ENCODE measurements at places on chromosomes 3 and 15.

DNA sequence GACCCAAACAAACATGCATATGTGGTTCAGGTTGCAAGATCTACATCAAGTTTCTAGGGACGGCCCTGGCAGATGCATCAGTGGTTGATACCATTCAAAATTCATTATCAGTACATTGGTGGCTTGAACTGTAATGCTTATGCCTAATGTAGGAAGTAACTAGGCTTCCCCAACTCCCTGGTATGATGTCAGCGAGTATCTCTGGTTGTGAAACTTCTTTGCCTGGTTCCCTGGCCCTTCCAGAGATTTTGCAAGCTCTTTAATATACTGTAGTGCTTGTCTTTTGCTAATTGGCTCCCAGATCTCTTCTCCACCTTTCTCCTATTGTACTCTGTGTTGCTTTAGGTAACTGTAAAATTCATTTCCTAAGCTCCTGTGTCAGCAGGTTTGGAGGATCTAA is 114.8 kb upstream of the RARB start:
- H3K4me3 ChIP-seq, result no peak overlapping the region
- H3K27me3 ChIP-seq, result no peaks in the 10 kb centered on the region
- no peaks in the 10 kb centered on the region for H3K36me3 ChIP-seq
- no peak for DNase-seq
- H3K27ac ChIP-seq, result no peak overlapping the region
- no peaks in the 10 kb centered on the region for H3K4me1 ChIP-seq

DNA sequence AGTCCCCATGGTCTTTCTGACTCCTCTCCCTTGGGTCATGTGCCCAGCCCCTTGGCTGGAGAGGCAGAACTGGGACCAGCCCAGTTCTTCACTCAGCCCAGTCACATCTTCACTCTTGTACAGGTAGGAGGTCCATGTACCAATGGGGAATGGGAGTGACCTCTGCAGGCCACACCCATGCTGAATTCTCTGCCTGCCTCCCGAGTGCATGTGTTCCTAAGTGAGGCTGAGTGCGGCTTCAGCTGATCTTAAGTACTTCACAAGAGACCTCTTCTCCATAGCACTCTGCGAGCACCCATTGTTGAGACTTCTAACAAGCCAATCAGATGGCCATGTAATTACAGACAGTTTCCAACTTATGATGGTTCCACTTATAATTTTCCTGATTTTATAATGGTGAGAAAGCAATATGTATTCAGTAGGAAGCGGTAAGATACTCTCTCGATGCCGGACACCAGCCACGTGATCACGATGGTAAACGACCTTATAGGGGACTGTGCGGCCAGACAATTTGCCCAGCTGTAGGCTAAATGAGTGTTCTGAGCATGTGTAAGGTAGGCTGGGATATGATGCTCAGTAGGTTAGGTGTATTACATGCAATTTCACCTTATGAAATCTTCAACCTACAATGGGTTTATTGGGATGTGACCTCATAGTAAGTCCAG is 112.1 kb downstream of the KLF13 start:
- no peak overlapping the region for H3K4me3 ChIP-seq
- DNase-seq, result no peak
- peak overlapping the region; percentile 92 for H3K27ac ChIP-seq
- H3K27me3 ChIP-seq, result no peaks in the 10 kb centered on the region

DNA sequence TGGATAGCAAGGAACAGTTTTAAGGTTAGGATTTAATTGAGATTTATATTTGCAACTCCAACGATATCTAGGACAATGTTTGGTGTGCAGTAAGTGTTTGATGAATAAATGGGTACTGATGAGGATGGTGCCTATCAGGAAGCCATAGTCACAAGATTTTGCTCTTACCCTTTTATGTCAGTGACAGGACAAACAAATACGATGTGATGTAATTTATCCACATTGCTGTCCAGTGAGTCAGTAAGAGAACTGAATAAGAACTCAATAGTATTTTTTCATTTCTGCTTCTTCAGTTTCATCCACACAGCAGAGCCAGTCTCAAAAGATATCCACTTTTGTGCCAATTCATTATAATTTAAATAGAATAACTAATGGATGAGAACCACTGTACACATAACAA is 18.5 kb downstream of the C3orf85 start:
- no peak for DNase-seq
- H3K4me1 ChIP-seq, result no peaks in the 10 kb centered on the region
- no peaks in the 10 kb centered on the region for H3K36me3 ChIP-seq
- H3K27me3 ChIP-seq, result no peaks in the 10 kb centered on the region
- H3K27ac ChIP-seq, result no peak overlapping the region

DNA sequence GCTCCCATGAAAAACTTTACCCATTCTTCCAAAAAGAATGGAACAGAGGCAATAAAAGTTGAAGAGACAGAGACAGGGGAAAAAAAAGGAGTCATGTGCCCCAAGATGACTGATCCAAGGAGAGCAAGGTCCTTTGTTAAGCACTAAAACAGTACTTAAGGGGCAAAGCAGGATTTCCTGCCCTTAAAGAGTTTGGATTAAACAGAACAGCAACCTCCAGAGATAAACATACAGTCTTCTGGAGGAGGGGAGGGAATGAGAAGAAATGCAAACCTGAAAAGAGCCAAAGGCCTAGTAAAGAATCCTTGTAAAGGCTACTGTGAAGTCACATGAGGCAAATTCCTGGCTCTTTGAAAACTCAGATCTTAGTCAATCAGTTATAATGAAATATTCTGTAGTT is 38.2 kb downstream of the SHQ1 start:
- H3K27ac ChIP-seq, result no peak overlapping the region
- no peak for DNase-seq
- H3K4me1 ChIP-seq, result no peaks in the 10 kb centered on the region
- H3K27me3 ChIP-seq, result no peaks in the 10 kb centered on the region
- H3K4me3 ChIP-seq, result no peak overlapping the region

DNA sequence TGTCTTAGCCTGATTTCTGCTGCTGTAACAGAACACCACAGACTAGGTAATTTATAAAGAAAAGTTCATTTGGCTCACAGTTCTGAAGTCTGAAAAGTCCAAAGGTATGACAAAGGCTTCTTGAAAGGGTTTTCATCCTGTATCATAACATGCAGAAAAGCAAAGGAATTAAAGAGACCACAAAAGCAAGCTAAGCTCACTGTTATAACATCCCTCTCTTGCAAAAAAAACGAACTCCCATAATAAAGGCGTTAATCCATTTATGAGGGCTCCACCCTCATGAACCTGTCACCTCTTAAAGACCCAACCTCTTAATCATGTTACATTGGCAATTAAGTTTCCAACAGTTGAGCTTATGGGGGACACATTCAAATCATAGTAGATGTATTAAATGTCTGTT is 197.9 kb downstream of the PLOD2 start:
- no peak overlapping the region for H3K27ac ChIP-seq
- H3K4me3 ChIP-seq, result no peak overlapping the region
- no peak for DNase-seq
- no peaks in the 10 kb centered on the region for H3K27me3 ChIP-seq
- H3K36me3 ChIP-seq, result no peaks in the 10 kb centered on the region
- no peaks in the 10 kb centered on the region for H3K4me1 ChIP-seq

DNA sequence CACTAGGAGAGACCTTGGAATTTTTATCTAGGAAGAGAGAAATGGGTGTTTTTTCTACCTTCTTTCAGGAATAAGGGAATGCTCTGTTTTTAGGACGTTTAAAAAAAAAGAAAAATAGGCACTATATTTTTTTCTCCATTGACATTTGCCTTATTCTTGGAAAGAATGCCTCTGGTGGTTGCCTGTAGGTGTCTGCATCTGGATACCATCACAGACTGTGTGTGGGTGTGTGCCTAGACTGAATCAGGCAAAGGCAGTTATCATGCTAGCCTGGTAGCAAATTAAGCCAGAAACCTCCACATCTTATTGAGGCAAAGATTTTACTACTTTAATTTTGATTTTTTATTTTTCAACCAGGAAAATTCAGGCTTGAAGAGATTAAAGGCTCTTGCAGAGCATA is 513.6 kb upstream of the KCNMB2 start:
- H3K36me3 ChIP-seq, result no peaks in the 10 kb centered on the region
- DNase-seq, result no peak
- no peaks in the 10 kb centered on the region for H3K27me3 ChIP-seq
- no peaks in the 10 kb centered on the region for H3K4me1 ChIP-seq
- H3K4me3 ChIP-seq, result no peak overlapping the region

- no peak for DNase-seq
These were observed 87.3 kb upstream of the PRR23C start for GRCh38 chr3:139131951-139132350.
